Metanephros (tissue), 2 donors: ENCODE measurements at places on chromosomes 6 and 20. TPM values are rescaled to one million over a fixed set of nuclear protein-coding genes. Genes with fewer than 3 reads are reported as not detected.

TMEM200A gene
- 22.4 TPM for total RNA-seq

TSPO2 gene
- total RNA-seq, result 1.5 TPM

JPH2 gene
- 22.8 TPM for total RNA-seq

ZNF337 gene
- 19.8 TPM for total RNA-seq

SLC35D3 gene
- 0.12 TPM for total RNA-seq

HELZ2 gene
- 29.0 TPM for total RNA-seq
